ENCODE measurements at places on chromosomes 7 and 10. TPM values are rescaled to one million over a fixed set of nuclear protein-coding genes. Genes with fewer than 3 reads are reported as not detected.

Gene DNAJB9
- total RNA-seq, result 6.5 TPM

Gene HGF
- total RNA-seq, result not detected

DNA sequence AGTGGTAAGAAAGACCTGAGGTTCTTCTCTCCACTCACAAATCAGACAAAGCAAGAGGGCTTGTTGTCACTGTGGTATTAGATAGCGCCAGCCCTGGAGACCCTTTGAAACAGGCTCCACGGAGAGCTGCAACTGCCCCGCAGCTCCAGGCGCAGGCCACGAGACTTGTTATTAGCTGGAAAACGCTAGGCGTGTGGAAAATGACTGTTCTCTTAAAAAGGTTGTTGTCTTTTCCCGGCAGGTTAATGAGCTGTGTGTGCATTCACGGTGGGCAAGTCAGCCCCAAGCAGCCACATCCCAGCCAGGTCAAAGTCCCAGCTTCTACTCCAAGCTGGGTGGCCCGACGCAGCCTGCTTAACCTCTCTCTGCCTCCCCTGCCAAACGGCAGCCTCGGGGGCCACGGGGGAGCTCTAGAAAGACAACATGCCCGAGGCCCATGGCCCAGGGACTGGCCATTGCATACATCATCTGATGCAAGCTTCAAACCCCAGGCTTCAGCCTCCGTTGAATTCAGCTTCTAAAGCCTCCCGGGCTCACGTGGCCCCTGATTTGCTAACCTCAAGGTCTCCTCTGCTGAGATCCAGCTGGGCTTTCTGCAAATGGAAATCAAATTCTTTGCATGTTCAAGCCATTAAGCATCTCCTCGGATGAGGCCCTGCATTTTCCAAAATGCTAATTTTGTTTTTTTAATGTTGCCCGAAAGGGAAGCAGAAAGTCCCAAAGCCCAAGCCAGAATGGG, 61.3 kb upstream of the DNAAF5 start:
- no peak for DNase-seq

DNA sequence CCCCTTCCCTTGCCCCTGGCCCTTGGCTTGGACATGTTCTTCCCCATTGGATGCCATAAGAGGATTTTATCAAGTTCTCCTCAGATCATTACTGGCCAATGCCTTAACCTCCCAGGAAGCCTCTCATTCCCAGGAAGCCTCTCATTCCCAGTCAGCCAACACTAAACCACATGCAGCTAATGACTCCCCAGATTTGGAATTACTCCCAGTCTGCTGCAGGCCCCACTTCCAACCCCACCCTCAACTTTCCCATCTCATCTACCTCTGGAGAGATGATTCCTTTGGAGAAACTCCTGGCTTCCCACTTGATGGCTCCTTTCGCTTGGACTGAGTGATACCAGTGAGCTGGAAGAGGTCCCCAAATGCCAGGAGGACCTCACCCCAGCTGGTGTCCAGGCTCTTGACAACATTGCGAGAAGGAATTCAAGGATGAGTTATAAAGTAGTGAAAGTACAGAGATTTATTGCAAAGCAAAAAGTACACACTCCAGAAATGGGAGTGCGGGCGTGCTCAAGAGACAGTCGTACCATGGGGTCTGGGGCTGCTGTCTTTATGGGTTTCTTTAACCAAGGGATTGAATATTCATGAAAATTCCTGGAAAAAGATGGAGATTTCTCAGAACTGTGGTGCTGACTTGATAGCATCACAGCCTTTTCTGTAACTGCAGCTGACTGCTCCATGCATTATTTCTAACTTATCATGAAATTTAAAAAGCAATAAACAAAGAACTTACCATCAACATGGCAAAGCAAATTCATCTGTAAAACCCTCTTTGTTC, 117.2 kb upstream of the ADCY1 start:
- no peak for DNase-seq

- no peak for DNase-seq
Measured at GRCh38 chr7:41520445-41520844, 182.4 kb downstream of the INHBA start.

DNA sequence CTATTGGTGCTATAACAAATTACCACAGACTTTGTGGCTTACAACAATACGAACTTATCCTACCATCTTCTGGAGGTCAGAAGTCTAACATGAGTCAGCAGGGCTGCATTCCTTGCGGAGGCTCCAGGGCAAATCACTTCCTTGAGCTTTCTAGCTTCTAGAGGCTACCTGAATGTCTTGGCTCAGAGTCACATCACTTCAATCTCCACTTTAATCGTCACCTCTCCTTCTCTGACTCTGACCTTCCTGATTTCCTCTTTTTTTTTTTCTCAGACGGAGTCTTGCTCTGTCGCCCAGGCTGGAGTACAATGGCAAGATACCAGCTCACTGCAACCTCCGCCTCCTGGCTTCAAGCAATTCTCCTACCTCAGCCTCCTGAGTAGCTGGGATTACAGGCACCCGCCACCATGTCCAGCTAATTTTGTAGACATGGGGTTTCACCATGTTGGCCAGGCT, 44.6 kb upstream of the ANAPC16 start:
- DNase-seq, result no peak

DNA sequence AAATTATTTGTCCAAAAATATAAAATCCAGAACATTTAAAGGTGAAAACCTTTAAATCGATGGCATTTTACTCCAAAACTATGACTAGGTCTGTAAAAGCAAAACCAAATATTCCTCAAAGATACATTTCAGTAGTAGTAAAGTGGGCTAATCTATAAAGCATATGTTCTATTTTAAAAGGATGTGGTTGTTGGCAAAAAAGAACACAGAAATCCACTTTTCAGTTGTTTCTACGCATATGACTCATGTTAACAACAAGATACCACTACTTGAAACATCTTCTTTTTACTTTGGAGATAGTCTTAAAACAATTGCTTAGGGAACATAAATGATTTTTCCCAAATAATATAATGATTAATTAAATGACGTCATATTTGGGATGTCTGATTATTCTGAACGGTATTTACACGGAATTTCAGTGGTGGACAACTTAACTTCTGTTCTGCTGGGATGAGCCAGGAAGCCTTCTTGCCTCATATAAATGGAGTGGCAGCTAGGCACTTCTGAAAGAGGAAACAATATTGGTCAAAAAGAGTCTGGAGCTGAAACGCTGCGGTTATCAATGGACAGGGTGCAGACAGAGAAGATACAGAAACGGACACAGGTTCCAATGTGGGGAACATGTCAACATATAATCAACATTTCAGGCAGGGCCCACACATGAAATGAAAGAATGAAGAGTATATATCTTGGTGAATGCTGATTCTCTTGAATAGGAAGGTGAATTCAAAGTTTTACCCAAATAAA, 78.5 kb downstream of the ETV1 start:
- no peak for DNase-seq

GRCh38 chr10:11286261-11286852, 268.7 kb downstream of the CELF2 start:
- peak; percentile 18 for DNase-seq

GRCh38 chr7:66627151-66627681, 1.5 kb upstream of the KCTD7 start:
- no peak for DNase-seq

- no peak for DNase-seq
Measured at GRCh38 chr10:5989756-5990155, 12.4 kb upstream of the IL15RA start.

DNA sequence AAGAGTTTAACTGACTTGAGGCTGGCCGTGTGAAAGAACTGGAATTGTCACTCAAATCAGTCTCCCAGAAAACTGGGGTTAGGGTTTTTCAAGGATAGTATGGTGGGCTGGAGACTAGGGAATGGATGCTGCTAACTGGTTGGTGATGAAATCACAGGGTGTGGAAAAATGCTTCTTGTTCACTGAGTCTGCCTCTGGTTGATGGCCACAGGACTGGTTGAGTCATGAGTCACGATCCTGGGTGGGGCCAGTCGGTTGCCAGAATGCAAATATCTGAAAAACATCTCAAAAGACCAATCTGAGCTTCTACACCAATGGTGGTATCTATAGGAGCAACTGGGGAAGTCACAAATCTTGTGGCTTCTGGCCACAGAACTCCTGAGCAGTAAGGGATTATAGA, 16.3 kb upstream of the BAMBI start:
- DNase-seq, result no peak

DNA sequence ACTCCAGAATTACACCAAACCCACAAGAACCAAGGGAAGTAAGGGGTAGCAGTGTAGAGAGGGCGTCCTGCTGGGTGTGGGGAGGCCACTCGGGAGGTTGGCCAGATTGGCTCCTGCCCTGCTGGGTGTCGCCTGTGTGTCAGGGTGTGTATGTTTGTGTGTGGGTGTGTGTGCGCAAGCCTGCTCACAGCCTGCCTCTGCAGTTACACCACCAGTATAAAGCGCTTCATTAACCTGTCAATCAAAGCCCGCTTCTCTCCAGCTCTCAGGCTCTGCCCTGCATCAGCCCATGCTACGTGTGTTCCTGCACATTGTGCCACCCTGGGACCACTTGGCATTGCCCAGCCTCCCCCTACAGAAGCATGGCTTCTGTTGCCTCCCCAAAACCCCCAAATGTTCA, 83.3 kb upstream of the PAX2 start:
- no peak for DNase-seq

DNA sequence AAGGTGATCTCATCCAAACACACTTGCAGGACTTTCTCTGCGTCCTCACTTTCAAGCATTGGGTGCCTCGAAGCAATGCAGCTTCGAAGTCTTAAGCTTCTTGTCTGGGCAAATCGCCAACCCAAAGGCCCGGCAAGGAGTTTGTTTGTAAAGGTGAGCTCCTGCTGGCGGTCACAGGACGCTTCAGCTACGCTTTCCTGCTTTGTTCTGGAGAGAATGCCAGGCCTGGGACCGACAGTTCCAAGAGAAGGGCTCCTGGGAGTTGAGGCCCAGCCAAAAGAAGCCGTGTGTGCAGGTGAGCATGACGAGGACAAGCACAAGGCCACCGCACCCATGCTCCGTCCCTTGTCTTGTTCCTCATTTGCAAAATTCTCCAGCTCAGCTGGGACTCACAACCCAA, 106.6 kb upstream of the DOCK1 start:
- DNase-seq, result no peak
